Motor neuron (in vitro differentiated cells): ENCODE measurements at places on chromosomes 6 and 20. TPM values are rescaled to one million over a fixed set of nuclear protein-coding genes. Genes with fewer than 3 reads are reported as not detected.

DNA sequence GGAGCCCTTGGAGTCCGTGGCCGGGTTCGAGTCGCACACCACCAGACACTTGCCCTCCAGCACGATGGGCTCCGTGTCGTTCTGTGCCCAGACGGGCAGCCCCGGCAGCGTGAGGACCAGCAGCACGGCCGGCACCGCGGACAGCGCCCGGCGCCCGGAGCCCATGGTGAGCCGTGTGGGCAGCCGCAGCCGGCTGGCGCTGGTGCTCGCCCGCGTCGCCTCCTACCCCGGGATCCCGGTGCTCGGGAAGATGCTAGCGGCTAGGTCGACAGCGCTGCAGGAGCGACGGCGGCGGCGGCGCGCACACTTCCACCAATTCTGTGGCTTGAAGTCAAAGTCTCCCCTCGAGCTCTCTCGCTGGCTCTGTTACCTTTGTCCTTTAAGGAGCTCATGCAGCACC, 1.3 kb downstream of the CBLN4 start:
- ATAC-seq, result no peak

DNA sequence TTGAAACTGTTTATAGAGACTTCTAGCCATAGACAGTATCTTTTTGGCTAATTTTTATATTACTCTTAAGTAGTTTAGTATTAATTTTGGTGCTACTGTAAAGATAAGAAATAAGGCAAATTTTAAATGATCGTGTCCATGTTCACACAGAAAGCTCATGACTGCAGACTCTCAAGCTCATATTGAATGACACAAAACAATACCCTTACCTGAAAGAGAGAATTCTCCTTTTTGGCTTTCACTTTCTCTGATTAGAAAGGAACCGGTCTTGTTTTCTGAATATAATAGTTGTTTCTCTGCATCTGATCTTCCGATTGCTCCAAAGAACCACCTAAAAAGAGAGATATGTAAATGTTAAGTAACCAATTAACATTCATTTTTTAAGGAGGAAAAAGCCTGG, 57.0 kb downstream of the FRK start:
- ATAC-seq, result no peak

- ATAC-seq, result no peak
Observed at GRCh38 chr6:46989398-46989797, 52.7 kb downstream of the ADGRF1 start.

GRCh38 chr20:34753706-34754461, 49.7 kb downstream of the TP53INP2 start:
- ATAC-seq, result no peak

GRCh38 chr20:23396950-23397627, 24.2 kb downstream of the NAPB start:
- no peak for ATAC-seq

DNA sequence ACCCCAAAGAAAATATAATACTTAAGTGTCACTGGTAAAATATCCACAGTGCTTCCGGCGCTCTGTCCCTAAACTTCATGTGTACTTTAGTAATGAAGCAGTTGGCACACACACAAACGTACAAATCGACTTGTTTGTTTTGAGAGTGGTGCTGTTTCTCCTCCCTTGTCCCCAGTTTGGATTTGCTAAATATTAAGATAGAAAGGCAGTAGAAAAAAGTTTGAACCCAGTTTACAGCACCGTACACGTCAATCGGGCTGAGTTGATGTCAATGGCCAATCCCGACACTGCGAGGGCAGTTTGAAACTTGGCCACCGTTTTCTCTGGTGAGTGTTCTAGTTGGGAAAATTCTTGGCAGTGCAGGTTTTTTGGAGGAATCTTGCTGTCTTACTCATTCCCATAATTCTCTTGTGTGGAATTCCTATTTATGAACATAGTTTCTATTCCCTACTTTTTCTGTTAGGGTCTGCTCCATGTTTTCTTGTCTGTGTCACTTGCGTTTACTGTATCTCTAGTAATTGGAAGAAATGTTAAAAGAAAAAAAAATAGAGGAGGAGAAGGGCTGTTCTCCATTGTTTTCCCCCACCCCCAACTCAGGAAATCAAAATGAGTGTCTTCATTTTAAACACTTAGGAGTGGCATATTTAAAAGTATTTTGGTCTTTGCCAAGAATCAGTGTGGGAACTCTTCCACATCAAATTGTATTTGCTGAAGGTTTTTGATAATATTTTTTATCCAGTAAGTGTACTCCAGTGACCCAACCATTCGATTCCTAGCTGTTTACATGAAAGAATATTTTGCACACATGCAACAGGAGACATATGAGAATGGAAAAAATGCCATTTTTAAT, 72.3 kb downstream of the OR2B2 start:
- ATAC-seq, result no peak

DNA sequence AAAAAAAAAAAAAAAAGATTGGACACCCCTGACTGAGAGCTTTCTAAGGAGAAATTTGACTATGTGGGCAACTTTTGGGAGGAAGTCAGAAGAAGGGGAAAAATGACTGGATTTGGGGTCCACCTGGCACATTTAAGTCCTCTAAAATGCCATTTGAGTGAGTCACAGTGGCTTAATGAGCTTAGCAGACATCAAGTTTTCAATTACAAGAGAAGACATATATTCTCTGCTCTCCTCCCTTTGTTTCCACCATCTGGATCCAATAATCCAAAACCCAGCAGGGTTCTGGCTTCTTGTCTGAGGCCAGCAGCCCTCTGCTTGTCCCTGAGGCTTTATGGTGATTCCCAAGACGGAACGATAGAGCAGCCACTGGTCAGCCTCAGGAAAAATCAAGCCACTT, 6.9 kb downstream of the PI3 start:
- ATAC-seq, result no peak

DNA sequence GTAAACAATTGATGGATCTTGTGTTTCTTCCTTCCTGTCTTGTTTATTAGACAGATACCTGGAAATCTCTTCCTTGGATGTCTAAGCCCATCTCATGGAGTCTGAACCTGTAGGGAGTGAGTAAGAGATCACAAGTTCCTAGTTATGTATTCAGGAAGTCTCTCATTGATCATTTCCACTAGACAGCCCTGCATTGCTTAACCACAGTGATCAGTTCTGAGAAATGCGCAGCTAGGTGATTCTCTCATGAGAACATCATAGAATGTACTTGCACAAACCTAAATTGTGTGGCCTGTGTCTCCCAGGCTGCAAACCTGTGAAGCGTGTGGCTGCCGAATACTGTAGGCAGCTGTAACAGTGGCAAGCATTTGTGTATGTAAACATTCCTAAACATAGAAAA, 39.1 kb downstream of the FAM120B start:
- no peak for ATAC-seq

DNA sequence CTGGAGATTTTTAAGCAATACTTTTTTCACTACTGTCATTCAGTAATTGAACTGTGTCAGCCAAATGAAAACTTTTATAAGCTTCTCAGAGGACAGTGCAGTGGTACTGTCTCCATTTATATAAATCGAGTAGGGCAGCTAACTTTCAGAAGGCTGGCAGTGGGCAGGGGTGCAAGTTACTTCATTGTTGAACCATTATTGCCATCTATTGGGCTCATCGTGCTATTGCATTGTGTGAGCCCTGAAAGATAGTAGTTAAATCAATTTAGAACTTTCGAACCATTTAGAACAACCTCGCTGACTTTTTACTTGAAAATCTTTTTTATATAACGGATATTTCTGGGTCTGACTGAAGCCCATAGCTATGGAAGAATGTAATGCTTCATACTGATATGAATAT, 347.8 kb upstream of the PLCB4 start:
- ATAC-seq, result peak; percentile 80

DNA sequence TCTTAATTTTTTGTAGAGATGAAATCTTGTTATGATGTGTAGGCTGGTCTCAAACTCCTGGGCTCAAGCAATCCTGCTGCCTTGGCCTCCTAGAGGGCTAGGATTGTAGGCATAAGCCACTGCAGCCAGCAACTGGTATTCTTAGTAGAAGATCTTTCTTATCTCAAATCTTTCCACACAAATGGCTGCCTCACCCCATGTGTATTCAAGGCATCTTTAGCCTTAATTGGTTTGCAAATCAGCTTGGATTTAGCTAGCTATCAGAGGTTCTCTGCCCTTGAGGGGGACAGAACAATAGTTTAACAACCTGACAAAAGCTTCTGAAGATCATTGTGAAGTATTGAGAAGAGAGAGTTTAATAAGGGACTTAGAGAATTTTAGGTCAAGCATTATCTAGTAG, 17.9 kb upstream of the ABRACL start:
- no peak for ATAC-seq

NRSN1 gene
- total RNA-seq, result 21.5 and 21.8 TPM in 2 replicates
